ENCODE measurements at places on chromosomes 2 and 18.

DNA sequence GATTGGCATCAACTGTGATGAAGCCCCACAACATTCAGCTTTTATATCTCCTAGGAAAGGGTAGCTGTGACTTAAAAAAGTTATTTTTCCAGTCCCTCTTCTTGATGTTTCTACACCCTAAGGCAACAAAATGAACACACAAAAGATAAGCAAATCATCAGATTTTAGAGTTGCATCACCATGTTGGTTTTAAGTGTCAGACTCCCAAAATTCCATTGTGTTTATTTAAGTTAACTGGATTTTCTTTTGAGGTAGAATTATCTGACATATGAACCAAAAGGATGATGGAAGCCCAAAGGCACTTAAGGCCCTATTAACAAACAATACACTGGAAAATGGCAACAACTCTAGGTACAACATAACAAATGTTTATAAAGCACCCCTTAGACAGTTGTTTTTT is 261.7 kb upstream of the SLC39A10 start:
- no peak for DNase-seq

DNA sequence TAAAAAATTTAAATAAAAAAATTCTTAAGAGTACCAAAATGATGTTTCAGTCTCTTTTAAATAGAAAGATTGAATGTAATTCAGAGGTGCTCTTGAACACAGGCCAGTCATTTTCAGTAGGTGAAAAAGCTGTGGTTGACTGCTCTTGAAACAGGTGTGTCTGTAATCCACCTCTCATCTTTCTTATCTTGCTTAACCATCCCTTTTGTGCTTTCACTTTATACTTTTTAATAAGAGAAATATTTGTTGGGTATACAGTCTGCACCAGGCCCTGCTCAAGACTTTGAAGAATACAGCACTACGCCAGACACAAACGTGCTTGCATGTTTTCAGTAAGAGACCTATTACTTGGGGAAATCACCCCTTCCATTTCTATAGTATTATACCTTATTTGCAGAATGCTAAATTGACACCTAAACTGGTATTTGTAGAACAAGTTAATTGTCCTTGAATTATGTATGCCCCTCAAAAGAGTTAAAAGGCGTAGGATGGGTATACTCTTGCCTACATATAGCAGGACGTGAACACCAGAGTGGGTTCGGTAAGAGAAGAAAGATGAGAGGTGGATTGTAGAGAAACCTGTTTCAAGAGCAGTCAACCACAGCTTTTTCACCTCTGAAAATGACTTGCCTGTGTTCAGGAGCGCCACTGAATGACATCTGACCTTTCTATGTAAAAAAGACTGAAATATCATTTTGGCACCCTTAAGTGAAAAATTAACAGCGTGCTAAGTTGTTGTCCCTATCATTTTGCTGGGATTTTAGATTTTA is 4.0 kb upstream of the RTN4 start:
- DNase-seq: no peak

DNA sequence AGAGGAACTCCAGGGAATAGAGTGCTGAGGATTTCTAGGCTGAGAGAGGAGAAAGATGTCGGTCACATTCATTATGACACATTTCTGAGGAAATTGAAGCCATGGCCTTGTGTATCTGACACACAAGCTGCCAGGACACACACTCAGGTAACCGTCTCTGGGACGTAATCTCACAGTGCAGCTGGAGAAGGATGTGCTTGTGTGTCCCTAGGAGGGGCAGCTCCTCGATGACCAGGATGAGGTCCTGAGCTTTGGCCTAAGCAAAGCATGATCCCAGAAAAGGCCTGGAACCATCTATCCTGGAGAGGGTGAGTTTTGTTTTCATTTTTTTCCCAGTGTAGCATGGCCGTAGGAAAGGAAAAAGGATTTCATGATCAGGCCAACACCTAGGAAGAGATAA is 102.2 kb downstream of the CAPN13 start:
- no peak for DNase-seq

GRCh38 chr2:46338674-46339073 is 41.5 kb downstream of the EPAS1 start:
- no peak for DNase-seq

DNA sequence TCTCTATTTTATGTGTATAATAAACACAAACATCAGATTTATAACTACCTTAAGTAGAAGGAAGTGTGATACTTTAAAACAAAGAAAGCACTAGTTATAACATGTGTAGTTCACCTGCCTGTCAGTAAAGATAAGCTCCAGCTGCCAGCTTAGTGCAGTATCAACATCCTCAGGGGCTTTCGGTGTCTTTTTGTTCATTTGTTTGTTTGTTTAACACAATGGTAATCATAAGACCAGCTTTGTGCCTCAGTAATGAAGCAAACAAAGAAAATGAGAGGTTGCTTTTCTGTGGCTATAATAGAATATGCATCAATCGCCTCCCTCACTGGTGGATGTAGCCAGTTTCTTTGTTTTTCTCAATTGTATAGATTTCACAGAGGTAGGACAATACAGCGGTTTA is 1499.0 kb upstream of the TMEFF2 start:
- DNase-seq: no peak

DNA sequence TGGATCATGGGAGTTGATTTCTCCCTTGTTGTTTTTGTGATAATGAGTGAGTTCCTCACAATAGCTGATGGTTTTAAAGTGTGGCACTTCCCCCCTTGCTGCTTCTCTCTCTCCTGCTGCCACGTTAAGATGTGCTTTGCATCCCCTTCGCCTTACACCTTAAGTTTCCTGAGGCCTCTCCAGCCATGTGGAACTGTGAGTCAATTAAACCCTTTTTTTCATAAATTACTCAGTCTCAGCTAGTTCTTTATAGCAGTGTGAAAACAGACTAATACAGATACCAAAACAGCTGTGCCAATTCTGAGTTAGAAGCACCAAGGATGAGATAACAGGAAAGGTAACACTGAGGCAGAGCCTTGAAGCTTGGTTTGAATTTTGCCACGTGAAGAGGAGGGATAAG is 44.7 kb downstream of the ITSN2 start:
- no peak for DNase-seq

DNA sequence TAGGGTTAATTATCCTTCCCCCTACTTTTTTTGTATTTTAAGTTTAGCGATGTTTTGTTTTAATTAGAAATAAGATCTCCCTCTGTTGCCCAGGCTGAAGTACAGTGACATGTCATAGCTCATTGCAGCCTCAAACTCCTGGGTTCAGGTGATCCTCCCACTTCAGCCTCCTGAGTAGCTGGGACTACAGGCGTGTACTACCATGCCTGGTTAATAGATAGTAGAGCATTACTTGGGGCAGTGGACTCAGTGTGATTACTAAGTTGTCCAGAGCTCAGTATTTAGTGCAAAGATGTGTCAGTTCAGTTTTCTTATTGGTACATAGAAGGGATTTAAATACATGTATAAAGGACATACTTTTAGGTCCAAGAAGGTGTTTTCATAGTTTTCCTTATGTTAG is 9.5 kb upstream of the ADGRF3 start:
- DNase-seq: no peak

- DNase-seq: no peak
These were observed 112.2 kb downstream of the SRBD1 start for GRCh38 chr2:45498661-45499550.

DNA sequence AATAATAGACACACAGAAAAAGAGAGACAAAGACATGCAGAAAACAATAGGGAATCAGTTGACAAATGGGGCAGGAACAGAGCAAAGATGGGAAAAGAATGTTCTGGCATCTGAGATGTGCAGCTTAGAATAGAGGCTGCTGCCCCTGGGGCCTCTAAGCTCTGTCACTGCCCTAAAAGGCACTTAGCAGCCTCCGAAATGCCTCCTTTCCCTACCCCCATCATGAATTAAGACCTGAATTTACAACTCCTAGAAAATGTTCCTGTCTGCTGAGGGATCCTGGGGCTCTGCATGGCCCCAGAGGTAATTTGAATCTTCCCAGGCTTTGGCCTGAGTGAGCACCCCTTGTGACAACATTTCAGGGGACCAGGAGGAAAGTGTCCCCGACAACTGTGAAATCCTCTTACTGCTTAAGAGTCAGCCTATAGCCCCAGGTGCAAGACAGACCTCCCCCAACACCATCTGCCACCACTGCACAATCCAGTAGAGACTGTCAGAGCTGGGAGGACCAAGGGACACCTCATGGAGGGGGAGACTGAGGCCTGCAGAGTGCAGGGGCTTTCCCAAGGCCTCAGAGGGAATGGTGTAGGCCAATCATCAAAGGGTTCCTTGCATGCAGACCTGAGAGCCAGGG is 24.8 kb downstream of the MRPL35 start:
- DNase-seq: no peak

DNA sequence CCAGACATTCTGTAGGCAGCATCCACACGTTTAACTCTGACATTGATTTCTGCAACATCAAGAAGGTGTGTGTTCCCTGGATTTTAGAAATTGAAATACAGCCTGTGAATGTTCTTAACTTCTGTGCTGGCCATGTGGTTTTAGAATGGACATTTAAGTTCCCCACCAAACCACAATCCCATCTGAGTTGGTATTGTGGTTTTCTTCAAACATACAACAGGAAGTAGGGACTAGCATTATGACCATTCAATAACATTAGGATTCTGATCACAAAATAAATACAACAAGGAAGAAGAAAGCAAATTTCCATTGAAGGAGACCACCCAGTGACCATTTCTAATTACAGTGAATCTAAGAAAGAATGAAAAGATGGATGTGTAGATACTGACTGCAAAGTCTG is 51.2 kb downstream of the MAP3K20 start:
- DNase-seq: no peak

GRCh38 chr2:218406949-218407618 is 7.4 kb downstream of the CTDSP1 start:
- DNase-seq: no peak

DNA sequence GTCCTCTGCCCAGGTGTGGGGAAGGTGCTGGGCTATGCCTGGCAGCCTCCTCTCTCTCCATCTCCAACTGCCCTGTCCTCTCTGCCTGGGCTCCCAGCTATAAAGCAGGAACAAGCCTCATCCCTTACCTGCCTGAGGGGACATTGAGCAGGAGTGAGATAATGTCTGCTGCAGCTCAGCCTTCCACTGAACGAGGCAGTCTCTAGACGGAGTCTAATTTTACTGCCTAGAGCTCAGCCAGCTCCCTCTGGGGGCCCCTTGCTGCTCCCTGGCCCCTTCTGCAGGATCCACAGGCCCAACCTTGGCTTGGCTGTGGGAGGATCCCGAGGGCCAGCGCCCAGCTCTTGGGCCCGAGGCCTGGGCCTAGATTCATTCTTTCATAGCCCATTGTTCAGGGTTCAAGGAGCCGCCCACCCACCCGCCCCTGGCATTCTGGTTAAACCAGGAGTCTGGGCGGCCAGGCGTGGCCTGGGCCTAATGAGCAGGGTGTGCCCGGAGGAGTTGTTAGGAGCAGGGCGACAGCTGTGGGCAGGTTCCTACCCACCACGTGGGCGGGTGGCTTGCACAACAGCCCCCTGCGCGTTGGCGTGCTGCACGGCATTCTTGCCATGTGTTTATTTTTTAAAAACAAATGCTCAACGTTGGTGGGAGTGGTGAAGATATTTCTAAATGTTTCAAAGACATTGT is 44.6 kb downstream of the FOSL2 start:
- no peak for DNase-seq

DNA sequence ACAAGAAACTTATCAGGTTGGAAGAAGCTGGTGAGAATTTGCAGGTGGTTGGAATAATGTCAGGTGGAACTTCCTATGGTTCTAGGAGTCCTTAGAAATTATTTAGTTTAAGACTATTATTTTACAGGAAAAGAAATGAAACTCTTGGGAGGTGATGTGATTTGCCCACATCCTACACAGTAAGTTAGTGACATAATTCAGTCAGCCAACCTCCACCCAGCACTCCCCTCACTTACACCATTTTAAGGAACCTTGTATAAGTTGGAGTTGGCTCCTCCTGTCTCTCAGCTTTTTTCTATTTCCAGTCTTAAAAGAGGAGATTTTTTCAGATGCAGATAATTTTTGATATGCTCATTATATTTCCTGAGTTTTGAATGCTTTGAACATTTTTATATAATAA is 86.4 kb downstream of the SKA1 start:
- no peak for DNase-seq

- DNase-seq: no peak
These were observed 9.5 kb upstream of the NAT8 start for GRCh38 chr2:73651591-73652230.
